Hepatic stellate cell (primary cell): ENCODE measurements at places on chromosomes 12 and 14.

DNA sequence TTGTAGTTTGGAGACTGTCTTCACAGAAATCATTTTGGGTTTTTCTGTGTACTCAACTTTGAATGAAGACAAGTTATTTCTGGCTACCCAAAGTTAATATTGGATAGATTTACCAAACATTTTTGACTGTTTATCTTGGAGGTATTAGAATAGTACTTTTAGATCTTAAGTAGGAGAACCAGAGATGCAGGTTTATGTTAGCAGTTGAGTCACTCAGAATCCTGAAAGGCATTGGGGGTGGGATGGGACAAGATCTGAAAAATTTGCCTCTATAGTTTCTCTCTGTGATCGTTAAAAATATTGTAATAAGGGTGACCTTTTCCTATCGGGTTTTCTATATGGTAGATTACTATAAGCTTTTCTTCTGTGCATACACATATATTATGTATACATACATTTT lies 112.3 kb downstream of the TTC6 start:
- DNase-seq, result no peak

DNA sequence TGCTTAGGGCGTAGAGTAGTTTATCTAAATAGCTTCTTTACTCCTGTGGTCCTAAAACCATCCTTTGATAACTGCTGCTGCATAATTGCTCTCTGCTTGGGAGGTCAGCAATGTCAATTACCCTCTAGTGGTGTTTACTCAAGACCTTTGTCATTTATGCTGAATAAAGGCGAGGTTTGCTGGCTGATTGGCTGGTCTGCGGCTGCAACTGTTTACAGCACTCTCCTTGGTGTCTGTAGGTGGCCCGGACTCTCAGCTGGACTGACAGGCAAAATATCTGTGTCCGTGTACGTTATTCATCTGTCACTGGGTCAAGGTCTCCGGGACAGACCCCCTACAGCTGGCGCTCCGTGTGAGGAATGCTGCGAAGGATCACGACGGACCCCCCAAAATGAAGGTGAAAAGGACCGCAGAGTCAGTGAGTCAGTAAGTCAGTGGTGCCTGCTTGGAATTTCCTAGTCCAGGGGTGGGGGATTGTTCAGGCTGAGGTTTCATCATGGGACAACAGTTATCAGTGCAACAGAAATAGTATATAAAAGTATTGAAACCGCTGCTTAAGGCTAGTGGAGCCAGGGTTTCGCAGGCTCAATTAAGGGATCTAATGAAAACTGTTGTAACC lies 253.3 kb upstream of the DIO2 start:
- DNase-seq, result no peak

DNA sequence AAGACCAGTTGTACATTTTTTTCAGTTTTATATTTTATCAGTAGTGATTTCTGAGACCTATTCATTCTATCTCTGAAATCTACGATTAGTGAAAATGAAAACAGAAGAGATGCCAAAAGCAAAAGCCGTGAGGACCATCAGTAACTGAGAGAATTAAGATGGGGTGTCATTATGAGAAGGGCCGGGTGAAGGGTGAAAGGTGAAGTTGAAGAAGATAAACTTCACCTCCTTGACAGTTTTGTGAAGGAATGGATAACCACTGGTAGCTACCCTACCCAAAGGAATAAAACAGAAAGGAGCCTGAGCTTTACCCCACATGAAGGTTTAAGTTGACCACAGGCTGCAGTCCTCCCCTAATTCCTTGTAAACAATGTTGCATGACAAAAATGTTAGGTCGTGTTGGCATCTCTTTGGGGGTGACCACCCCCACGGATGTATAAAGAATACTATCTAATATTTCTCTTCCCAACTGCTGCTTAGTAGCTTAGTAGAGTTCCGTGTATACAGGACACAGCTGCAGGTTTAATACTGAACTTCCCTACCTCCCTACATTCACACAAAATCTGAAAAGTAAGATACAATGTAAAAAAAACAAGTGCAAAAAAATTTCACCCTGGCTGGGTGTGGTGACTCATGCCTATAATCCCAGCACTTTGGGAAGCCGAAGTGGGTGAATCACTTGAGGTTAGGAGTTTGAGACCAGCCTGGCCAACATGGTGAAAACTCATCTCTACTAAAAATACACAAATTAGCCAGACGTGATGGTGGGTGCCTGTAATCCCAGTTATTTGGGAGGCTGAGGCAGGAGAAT lies 23.9 kb downstream of the GPR19 start:
- no peak for DNase-seq

DNA sequence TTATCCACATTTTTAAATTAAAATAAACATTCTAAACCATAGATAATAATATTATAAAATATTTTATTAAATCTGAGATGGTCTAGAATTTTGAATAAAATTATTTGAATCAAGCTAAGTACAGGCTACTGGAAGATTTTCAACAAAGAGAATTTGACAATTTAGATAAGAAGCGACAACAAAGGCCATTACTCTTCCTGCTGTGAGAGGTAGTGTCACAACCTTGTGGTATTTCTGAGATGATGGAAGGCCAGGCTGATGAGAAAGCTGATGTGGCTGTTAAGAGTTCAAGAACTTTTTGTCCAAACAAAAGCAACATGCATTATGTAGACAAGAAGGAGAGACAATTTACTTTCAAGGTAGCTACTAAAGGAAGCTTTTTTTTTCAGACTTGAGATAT lies 43.7 kb upstream of the CNTN1 start:
- DNase-seq, result no peak

DNA sequence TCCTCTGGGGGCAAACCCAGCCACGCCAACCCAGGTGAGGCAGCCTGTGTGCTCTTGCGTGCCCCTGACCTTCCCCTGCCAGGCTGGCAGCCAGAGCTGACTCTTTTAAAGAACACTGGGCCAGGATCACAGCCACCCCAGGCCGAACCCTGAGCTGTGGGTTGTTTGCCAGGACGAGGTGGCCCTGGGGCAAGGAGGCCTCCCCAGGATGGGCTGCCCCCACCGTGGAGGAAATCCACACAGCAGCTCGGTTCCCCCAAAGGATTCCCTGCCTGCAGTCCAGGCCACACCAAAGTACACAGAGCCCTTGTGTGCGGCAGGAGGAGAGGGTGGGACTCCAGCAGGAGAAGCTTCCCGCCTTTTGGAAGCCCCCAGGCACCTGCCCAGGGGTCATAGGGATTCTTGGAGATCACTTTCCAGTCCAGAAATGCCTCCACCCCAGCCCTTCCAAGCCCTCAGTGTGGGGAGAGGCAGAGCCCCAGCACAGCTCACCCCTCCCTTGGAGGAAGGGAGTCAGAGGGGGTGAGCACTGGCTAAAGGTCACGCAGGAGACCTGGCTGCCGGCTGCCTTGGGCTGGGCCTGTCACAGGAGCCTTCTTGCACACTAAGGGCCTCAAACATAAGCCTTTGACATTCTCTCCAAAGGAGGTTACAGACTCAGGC lies 115.6 kb downstream of the CALM1 start:
- DNase-seq, result no peak

DNA sequence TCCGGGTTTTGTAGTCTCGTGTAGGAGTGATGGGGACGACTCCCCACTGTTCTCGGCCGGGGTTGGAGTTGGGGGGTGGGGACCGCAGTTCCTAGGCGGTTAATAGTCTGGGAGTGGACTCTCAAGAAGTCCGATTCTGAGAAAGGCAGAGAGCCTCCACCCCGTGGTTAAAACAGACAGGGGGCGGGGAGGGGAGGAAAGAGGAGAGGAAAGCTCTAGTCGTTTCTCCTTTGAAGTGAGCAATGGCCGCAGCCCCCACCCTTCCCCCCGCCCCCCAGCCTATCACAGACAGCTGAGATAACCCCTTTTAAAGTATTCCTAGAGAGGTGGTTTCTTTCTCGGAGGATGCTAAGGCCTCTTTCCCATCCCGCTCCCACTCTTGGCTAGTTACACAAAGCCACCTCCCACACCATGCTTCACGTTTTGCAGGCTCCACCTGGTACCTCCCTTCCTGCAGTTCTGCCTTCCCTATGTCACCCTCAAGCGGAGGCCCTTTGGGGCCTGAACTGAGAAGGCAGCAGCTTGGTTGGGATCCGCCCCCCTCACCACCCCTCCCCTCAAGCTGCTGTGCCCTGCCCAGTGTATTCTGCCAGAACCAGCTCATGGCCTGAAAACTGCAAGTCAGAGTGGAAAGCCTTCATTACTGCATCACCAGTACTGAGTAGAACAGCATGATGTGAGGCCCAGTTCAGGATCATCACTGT lies 853 bp downstream of the USP5 start:
- DNase-seq, result peak; percentile 75

DNA sequence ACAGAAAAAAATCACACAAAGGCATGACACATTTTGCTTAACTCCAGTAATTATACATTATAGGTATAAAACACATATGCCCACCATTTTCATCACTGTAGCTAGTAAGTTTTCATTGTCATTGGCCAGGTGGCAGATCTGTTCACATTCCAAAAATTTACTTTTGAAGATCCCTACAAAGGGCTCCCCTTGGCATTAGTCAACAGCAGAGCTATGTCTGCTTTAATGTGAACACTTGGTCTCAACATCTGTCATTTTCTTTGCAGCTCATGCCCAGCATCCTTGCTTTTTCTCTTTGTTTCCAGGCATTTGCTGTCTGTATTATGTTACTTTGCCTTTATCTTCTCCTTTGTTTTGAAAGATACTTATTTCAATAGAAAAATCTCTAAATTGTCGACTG lies 519.1 kb upstream of the FOXG1 start:
- DNase-seq, result no peak

DNA sequence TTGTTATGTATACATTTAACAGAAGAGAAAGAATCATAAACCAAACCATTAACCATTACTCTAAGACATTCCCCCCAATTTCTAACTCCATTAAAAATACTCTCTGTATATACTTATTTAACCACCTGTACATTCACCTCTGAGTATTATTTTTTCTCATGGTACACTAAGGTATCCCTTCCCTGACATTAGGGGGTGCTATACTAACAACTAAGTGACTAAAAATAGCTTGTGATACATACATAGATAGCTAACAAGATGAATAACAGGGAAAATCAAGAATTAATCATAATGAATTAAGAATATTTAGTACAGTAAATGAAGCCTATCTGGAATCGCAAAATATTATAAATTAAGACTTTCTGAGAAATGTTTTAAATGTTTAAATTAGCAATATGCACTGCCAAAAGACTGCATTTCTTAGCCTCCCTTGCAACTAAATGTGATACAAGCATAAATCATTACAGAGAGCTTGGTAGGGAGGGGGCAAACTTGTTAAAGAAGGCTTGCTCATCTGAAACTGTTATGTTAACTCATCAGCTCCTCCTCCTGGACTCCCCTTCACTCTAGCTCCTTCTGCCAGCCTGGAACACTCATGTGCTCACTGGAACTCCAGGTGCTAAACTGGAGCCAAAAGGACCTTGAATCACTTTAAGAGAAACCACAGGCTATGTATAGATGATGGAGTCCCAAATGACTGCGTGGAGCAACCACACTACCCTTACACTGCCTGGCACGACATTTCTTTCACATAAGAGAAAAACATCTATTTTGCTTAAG lies 14.9 kb downstream of the C2CD5 start:
- DNase-seq, result no peak
